ENCODE measurements at places on chromosomes 12 and 14. TPM values are rescaled to one million over a fixed set of nuclear protein-coding genes. Genes with fewer than 3 reads are reported as not detected.

The HOXC11 gene
- total RNA-seq: not detected

The EEF1AKMT3 gene
- total RNA-seq: 4.5 TPM

The CDK4 gene
- total RNA-seq: 113 TPM

The PROX2 gene
- total RNA-seq: not detected

The CDCA3 gene
- total RNA-seq: 0.51 TPM

The INSM2 gene
- total RNA-seq: not detected

The SSTR1 gene
- not detected for total RNA-seq

The BTG1 gene
- 14.7 TPM for total RNA-seq

The MDM2 gene
- total RNA-seq: 116 TPM

The SMIM10L1 gene
- 3.2 TPM for total RNA-seq

The COL2A1 gene
- total RNA-seq: under 0.01 TPM
